ENCODE measurements at places on chromosomes 12 and 14.

DNA sequence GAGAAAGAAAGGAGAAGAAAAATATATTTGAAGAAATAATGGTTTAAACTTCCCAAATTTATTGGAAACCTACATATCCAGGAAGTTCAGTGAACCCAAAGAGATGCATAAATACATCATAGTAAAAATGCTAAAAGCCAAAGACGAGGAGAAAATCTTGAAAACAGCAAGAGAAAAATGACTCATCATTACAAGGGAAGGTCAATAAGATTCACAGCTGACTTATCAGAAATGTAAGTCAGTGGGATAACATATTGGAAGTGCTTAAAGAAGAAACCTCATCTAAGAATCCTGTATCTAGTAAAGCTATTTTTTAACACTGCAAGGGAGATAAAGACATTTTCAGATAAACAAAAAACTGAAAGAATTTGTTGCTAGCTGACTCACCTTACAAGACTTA, 19.9 kb downstream of the RIC8B start:
- DNase-seq = no peak

DNA sequence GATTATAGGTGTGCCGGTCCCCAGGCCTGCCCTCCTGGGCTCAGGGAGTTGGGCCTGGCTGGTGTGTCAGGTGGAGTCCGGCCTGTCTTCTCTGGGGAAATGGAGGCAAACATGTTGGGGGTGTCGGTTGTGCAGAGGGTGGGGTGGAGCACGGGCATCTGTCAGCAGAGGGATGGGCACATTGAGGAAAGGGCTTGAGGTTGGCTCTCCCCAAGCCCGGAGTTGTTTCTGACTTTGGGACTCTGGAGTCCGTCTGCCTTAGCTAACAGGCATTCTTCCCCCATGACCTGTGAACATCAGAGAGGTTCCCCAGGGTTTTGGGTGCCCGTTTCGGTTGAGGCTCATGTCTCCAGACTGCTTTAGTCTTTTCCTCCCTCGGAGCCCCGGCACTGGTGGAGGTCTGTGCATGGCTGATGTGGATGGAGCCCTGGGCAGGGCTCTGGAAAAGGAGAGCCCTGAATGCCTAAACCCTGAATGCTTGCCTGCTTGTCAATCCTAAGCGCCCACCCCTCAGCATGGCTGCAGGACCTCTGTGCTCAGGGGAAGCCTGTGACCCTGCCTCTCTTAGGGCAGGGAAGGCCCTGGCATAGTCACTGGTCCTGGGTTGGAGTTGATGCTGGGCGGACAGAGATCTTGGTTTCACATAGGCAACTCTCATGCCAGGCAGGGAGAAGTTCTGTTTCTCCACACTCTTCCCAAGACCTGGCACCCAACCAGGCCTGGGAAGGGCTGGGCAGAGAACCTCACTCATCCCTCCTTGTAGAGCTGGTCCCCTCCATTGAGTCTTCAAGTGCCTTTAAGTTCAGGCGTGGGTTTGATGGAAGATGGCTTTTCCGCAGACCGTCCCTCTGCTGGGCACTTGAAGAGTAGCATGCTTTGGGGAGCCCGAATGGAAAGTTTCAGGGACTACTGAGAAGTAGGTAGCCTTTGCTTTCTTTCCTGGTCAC, 12.9 kb downstream of the NYNRIN start:
- no peak for DNase-seq

- DNase-seq = no peak
Measured at GRCh38 chr14:77011245-77011644, 17.3 kb downstream of the IRF2BPL start.

DNA sequence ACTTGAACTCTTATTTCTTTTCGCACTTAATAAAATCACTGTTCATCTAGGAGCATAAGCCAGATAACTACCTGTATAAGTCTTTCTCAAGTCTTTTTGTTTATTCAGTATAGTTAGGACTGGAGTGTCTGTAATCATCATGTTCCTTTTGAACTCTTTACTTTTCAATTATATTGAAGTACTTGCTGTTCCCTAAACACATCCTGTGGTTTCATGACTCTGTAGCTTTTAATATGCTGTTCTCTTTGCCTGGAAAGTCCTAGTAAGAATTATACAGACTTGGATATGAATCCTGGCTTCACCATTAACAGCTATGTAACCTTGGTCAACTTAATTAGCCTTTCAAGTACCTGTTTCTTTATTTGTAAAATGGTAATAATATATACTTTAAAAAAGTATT, 88.2 kb downstream of the CCDC91 start:
- no peak for DNase-seq

- DNase-seq = no peak
Measured at GRCh38 chr14:67503331-67503730, 14.8 kb upstream of the TMEM229B start.

DNA sequence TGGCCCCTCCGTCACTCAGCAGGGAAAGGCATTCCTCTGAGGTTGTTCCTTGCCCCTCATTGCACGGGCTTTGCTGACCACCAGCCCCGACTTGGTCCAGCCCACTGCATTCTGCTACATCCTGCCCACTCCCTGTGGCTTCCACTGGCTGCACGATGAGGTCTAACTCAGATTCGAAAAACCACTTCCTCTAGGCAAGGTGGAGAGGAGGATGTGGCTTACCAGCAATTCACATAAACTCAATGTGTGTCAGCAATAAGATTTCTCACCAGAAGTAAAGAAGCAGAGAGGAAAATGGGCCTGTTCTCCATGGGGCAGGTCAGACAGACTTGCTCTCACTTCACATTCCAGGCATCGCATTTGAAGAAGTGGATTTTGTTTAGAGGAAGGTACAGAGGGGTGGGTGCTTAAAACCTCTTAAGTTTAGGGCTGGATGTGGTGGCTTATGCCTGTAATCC, 14.7 kb downstream of the GPR68 start:
- DNase-seq = no peak

GRCh38 chr12:121610239-121611149, 15.8 kb upstream of the ORAI1 start:
- no peak for DNase-seq

DNA sequence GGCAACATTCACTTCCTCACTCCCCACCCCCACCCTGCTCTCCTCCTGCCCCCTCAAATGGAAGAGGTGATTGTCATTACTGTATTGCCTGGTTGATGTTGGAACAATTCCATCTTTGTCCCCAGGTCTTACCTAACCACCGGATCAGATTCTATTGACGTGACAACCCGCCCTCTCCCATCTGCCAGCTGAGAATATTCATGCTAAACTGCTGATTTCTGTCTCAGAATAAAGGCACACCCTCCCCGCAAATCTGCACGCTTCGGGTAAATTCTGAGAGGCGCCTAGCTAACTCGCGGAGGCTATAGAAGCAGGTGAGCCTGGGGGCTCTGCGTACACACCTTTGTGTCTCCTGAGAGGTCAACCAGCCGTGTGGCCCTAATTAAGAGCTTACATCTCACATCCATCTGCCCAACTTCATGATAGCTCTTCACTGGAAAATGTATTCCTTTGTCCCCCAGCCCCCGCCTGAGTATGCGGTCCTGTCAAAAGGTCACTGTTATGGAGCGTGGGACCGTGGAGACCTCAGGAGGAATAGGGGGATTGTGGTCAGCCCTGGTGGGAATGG, 1054.3 kb downstream of the VRK1 start:
- no peak for DNase-seq

DNA sequence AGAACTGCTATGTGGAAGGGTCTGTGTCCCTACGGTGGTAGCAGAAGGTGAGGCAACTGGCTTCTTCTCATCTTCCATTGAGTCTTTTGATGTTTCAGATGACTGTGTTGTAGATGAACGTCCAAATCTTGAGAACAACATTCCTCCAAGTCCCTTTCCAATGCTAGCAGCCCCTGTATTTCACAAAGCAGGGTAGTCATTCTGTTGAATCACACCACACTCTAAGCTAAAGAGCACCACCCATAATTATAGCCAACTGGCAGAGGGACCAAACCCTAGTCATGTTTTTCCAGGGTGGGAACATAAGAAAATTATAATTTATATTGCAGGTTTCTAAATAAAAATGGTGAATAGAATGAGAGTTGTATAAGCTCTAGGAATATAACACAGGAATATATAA, 98.7 kb downstream of the DDHD1 start:
- DNase-seq = no peak

DNA sequence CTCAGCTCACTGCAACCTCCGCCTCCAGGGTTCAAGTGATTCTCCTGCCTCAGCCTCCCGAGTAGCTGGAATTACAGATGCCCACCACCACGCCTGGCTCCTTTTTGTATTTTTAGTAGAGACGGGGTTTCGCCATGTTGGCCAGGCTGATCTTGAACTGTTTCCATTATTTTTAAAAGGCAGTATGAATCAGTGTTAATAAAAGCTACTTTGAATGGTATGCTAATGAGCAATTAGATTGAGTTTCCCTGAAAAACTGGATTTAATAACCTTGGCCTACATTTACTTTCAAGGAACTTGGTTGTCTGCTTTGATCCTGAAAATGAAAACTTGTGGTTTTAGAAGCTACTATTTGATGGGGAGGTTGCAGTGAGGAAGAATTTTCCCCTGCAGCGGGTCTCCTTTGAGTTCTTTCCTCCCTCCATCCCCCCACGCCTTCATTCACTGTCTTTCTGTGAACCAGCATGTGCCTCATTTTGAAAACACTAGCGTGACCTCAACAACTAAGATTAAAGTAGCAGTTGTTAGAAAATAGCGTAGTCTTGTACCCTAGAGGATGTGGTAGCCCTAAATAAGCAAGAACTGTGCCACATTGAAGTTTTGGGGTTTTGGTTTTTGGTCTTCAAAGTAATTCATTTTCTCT, 17.8 kb upstream of the RPS6KA5 start:
- DNase-seq = no peak

GRCh38 chr14:80850197-80850814, 91.2 kb downstream of the CEP128 start:
- no peak for DNase-seq

DNA sequence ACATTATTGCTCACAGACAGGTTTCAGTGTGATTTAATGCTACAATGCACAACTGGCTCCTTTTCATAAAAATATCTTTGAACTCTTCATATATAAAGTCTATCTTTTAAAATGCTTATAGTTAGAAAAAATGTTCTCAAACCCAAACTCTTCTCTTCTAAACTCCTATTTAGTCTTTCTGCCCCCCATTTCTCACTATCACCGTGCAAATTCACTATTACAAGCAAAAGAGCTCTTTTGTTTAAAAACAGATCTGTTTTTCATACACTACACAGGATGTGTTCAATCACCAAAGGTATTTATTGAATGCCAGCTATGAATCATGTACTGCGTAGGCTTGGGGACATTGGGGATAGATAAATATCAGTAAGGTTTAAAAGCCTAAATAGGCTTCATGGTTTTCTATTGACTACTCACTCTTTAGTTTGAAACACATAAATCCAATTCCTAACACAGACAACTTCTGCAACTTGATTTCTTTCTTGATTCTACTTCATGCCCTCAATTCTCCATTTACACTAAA, 692.3 kb downstream of the C12orf50 start:
- DNase-seq = no peak

DNA sequence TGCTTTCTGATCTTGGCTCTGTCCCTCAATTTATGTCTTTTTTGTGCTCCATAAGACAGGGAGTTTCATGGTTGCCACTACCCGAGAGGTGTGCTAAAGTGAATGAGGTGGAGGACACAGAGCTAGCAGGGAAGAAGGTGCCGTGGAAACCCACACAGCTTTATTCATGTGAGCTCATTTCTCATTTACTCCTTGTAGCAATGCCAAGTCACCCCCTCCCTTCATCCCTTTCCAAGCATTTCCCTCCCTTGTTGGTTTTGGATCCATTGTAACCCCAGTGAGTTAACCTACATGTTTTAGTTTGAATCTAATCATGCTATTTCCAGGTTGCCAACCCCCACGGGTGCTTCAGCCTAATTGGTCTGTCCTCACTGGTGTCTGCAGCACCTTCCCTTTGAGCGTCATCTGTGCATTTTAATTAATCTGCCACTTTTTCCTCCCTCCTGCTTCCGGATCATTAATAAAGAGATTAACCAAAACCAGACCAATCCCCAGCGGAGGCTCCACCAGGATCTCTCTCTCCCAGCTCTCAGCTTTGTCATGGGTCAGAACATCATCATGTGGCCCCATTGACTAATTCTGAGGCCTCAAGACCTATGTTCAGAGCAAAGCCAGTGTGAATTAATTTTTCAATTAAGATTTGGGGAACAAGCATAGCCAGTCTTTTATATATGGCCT, 56.2 kb downstream of the NTF3 start:
- DNase-seq = no peak

- no peak for DNase-seq
Measured at GRCh38 chr12:3681595-3682061, 71.3 kb downstream of the CRACR2A start.

DNA sequence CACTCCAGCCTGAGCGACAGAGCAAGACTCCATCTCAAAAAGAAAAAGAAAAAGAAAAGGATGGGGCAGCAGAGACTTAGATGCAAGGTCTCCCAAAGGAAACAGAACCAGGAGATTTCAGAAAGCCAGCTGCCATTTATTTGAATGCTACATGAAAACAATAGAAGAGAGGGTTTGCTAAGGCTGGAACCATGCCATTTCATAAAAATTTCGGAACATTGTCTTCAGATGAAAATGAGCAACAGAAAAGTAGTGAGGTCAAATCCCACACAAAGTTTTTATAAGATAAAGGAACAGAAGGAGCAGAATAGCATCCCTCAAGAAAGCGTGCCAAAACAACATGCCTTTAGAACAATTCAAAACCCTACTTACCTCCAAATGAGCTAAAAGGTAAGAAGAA, 175.3 kb downstream of the ETV6 start:
- DNase-seq = no peak

- DNase-seq = no peak
Measured at GRCh38 chr14:44036248-44036647, 470.8 kb downstream of the FSCB start.

All from activated CD4-positive, alpha-beta T cell treated with anti-CD3 and anti-CD28 coated beads for 1 hour (primary cell).